Stimulated activated CD4-positive, alpha-beta T cell treated with anti-CD3 and anti-CD28 coated beads, Interleukin-2, amount 100 ng/mL, for 24 hours (primary cell): ENCODE measurements at places on chromosomes 7 and 10.

DNA sequence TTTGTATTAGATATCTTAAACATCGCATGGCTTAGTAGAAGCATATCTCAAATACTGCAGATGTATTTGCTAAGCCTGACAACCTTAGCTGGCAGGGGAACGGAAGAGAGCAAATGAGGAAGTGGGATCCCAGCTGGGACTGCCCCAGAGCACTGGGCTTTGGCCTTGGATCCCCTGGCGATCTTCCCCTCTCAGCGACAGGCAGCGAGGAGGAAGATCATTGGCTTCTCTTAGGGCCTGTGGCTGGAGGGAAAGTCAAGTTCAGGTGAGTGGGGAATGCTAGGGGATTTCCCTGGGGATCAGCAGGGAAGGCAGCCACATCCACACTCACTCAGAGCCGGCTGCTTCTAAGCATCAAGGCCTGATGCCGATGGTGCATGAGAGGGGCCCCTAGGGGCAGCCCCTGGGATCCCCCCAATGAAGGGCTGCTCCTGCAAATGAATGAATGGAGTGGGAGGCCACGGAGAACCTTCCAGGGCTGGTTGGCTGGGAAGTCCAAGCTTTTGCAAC, 42.0 kb downstream of the LYZL2 start:
- DNase-seq = no peak

- DNase-seq = no peak
Observed at GRCh38 chr10:32318476-32318896, 28.5 kb downstream of the EPC1 start.

DNA sequence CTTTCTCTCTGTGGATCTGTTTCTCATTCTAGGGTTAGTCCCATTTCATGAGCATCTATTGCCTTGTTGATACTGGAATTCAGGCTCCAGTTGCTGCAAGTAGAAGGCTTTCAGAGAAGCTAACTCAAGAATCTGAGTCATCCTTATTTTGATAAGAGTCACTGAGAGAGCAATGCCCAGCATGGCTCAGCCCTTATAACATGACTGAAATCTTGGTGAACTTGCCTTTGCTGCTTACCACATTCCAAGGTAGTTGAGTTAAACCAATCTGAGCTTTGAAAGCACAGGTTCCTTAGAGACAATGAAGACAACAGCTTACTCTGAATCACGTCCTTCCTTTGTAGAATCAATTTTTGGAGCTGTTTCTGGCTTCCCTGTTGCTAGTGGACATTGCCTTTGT, 53.6 kb upstream of the CHCHD3 start:
- DNase-seq = no peak

DNA sequence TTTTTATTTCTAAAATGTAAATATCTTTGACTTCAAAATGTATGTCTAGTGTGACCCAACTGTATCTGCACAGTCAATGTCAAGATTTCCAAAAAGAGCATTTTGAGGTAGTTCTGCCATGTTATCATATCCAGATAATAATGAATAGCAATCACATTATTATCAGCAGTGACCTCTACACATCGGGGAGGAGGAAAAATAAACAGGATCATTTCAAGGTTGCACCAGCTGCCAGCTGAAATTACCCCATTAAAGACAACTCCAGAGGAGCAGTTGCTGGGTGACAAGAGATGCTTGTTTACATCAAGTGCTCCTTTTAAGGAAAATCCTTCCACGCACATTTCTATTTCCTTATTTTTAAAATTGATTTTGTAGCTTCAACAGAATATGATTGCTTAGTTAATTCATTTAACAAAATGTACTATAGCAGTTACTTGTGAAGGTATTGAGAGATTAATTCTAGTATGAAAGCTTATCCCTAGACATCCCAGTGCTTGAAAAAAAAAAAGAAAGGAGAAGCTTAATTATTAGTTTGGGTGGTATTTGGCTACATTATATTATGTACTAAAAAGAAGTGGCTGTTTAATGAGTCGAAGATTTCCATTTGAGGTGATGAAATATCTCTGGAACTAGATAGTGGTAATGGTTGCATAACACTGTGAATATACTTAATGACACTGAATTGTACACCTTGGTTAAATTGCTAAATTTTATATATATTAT, 19.3 kb upstream of the SLC35G1 start:
- DNase-seq = no peak

GRCh38 chr10:26700884-26701630, 3.6 kb downstream of the PDSS1 start:
- no peak for DNase-seq

DNA sequence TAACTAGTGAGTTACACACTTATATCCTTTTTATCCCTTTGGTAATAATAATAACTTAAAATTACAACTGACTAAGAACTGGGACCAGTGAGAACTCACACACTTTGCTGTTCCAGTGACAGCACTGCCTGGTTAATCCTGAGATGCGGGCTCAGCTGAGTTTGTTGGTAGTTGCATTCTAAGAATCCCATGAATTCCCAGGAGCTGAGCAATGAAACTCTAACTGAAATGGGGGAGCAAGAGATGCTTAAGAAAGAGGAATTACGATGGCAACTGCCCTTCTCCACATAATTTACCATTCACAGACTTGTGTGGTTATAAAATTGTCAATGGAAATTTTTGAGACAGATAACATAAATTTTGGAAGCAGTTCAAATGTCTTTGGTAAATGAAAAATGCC, 659.4 kb downstream of the MAGI2 start:
- DNase-seq = no peak

DNA sequence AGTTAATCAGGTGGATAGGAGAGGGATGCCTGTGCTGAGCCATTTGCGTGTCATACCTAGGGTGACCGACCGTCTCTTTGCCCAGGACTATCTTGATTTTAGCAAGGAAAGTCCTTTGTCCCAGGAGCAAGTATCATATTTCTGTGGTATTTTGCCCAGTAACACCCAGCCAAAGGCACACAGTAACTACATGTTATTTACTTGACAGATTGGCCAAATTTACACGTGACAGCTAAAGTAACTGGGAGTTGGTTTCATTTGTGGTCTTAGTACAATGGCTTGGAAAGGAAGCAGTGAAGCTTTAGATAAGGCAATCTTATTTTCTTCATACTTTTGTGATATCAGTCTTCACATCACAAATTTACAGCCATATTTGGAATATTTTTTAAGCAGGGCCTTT, 142.1 kb downstream of the JCAD start:
- DNase-seq = no peak

DNA sequence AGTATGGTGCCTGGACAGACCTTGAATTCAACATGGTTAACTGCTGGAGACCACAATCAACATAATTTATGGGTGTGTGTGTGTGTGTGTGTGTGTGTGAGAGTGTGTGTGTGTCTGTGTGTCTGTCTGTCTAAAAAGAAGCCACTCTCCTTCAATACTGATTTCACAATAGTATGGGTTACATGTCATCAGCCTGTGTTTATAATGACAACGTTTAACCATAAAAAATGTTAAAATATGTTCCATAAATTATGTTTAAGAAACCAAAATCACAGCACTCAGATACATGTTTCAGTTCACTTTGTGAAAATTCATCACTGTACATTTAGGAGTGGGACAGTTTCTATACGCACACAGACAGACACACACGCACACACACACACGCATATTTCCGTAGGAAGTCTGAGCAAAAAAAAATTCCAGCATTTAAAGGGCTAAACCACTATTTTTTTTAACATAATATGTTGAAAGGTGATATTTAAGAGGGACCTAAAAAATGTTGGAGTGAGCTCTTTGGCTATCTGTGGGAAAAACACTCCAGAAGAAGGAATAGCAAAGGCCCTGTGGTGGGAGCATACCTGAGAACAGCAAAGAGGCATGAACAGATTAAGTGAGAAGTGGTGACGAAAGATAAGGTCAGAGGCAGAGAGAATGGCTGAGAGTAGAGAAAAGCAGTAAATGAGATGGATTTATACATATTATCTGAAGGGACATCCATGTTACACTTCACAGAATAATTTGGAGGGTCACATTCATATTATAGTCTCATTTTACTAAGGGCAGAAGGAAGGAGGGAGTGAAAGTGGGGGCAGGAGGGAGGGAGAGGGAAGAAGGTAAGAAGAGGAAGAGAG, 10.9 kb downstream of the PDZD8 start:
- DNase-seq = no peak

DNA sequence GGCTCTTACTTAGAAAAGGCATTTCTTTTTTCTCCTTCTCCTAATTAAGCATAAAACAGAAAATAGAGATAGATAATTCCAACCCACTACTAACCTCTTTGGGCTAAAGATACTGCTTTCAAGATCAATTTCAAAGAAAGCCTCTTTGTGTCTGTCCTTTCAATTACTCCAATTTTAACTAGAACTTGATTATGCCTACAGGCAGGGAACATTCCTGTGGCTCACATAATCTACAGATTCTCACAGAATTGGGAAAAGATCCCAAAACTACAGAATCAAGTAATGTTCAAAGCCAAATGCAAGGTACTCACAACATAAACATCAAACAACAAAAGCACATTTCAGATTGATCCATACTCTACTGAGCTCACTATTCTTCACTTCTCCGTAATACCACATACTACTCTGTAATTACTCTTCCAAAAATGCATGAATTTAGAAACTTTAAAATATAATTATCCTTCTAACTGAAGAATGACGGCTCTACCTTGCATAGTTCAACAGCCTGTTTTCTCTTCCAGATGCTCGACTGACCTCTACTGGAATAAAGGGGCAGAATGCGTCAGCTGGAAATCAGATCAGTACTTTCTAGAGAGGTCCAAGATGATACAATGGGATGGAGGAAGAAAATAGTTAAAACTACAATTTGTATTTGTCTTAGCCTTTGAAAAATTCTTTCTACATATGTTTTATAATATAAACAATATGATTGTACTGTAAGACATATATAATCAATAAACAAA, 3.9 kb downstream of the MTERF1 start:
- DNase-seq = no peak

- DNase-seq = no peak
Observed at GRCh38 chr7:71851776-71852498, 560.2 kb downstream of the CALN1 start.

DNA sequence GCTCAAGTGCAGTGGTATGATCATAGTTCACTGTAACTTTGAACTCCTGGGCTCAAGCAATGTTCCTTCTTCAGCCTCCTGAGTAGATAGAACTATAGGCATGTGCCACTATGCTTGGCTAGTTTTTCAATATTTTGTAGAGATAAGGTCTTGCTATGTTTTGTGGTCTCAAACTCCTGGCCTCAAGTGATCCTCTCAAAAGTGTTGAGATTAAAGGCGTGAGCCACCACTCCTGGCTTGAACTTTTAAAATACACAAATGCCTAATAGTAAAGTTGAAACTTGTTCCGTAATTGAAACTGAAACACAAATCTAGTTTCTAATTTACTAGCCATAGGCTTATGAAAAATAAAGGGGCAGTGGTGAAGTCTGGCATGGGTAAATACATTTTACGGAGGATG, 65.7 kb downstream of the AP3M1 start:
- DNase-seq = no peak

- no peak for DNase-seq
Observed at GRCh38 chr7:95905167-95905566, 132.8 kb downstream of the DYNC1I1 start.

DNA sequence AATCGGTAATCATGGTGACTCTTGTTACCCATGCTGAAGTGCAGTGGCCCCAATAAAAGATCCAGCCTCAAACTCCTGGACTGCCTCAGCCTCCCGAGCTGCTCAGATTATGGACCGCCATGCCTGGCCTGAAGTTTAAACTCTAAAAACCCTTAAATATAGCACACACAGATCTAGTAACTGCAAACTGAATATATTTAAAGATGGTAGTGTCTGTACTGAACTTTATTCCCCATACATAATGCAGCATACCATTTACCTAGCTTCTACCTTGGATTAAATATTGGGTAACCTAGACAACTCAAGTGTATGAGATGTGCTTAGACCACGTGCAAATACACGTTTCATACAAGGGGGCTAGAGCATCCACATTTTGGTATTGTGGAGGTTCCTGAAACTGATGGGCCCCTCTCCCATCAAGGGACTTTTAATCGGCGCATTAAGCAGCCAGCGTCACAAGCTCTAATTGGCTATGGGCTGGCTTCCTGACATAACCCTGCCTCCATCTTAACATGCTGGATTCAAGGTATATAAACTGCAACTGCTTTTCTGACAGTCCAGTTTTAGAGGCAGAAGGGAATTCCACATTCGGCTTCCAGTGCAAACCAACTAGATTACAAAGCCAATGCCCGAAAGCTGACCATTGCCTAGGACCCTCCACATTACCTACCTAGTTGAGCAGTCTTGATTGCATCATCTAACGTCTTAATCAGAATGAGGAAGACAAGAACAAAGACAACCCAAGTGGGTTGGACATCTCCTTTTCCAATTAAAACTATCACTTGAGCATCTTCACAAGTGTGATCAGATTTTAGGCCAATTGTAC, 13.0 kb downstream of the HNRNPA2B1 start:
- no peak for DNase-seq

GRCh38 chr10:34713875-34714274, 101.2 kb downstream of the PARD3 start:
- DNase-seq = no peak

DNA sequence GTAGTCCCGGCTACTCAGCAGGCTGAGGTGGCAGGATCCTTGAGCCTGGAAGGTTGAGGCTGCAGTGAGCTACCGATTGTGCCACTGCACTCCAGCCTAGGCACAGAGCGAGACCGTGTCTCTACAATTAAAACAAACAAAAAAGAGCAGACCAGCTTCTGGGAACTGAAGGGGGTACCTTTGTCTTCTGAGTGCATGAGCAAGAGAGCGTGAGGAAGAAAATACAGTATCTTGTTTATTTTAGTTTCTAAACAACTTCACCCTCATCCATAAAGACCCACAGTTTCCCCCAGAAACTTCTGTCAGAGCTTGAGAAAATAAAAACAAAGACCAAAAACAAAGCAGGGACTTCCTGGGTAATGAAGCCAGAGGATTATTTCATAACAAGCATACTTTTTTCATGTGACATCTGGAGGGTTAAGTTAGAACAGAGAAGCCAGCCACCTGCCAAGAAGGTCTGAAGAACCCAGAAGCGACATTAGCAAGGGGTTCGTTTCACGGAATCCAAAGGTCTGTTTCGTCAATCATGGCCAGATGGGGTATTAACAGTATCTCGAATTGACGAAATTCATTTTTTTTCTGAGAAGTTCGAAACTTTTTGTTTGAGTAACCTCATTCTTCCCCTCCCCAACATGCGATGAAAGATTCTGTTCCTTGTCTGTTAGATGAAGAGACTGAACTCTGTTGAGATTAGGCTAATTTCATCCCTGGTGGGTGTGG, 10.2 kb upstream of the IL2RA start:
- DNase-seq = no peak

DNA sequence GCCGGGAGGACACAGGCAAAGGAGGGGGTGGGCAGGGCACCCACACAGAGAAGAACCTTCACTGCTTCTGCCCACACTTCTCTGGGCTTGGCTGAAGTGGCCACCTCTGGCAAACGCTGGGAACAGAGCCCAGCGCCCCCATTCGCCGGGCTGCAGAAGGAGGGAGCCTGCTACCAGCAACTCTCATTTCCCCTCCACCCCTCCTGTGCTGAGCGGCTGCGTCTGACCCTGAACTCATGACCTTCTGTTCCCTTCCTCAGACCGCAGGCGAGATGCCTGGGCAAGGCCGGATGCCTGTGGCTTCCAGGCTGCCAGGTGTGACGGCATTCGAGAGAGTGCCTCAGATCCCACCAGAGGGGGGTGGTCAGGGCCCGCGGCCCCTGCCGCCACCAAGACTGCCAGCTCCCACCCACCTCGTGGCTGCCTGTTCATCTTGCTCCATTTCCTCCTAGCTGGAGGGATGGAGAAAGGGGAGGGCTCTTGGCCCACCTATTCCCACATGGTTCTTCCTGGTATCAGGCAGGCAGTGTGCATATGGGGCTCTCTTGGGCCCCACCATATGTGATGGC, 19.8 kb downstream of the DNAJB12 start:
- DNase-seq = peak; percentile 73
